CD4-positive, alpha-beta T cell treated with Interleukin-10 for 1 hour (primary cell): ENCODE measurements at places on chromosomes 3 and 15.

DNA sequence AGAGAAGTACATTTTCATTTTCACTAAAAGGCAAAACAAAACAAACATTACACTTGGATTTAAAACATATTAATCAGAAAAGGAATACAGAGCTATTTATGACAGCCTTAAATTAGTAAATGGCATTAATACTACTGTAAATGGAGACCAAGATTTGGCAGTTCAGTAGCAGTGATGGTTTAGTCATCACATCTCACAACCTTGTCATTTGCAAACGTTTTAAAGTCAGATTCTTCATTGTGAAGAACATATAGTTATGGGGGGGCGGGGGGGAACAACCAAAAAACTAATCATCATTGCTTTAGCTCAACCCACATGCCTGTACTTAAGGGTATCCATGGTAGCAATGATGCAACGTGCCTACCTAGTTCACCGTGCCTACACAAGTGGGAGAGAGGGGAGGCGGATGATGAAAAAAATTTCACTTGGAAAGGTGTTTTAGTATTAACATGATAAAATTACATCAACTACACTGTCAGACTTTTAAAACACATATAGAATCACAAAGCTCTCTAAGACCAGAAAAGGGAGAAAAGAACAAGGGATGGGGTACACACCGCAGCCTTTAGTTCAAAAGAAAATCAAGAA is 40.1 kb downstream of the DLG1 start:
- DNase-seq: no peak

DNA sequence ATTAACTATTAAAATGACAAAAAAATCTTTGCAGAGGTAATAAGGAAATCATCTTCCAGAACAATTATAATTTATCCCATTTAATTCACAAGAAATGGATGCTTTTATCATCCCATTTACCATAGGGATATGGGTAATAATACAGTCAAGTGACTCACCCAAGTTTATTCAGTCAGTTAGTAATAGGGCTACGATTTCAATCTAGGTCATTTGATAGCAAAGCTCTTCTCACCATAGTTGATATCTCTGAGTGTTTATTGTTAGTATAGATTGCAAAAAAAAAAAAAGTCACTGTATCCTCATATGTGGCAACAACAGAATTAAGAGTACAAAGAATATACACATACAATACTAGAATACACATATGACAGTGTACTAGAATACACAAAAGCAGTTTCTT is 797.1 kb downstream of the ROBO1 start:
- DNase-seq: no peak

- no peak for DNase-seq
These were observed 88.6 kb downstream of the RYK start for GRCh38 chr3:134161898-134162615.

DNA sequence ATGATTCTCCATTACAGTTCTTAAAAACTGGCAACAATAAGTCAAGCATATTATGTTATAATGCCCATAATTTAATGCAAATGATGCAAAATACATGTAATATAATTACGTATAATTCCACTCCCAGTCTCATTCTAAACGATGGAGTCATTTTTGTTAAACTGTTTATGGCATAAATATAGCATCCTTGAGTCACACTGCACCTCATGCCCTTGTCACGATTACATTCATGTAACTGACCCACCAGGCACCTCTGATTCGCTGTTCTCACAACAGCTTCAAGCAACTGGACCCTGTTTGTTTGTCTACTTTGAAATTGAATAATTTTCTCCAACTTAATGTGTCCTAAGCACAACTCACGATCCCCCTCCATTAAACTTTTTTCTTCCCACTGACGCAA is 148.0 kb upstream of the LRTM1 start:
- no peak for DNase-seq

DNA sequence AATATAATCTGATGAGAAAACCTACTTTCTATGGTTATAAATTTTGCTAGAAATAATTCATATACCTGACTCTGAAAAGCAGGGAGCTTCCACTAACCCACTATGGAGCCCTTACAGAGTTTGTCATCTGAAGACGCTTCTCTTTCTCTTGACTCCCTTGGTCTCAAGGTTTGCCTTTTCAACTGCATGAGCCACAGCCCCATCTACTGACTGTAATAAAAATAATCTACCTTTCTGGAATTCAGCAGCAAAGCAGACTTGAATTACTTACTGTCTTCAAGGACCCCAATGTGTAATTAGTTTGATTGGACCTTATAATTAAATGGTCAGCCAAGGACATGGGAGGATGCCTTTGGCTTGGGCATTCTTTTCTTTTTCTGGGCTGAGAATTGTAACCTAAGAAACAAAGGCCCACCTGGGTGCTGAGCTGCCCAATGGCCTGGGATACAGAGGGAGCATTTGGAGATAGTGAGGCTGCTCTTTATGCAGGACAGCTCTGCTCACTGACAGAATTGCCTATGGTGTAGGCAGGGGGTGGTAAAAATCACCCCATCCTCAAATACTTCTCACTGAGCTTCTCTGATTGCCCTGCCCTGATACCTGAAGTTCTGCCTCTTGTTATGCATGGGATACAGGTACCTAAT is 178.6 kb upstream of the TRIM42 start:
- DNase-seq: no peak

GRCh38 chr3:178525251-178525650 is 11.0 kb upstream of the KCNMB2 start:
- no peak for DNase-seq

DNA sequence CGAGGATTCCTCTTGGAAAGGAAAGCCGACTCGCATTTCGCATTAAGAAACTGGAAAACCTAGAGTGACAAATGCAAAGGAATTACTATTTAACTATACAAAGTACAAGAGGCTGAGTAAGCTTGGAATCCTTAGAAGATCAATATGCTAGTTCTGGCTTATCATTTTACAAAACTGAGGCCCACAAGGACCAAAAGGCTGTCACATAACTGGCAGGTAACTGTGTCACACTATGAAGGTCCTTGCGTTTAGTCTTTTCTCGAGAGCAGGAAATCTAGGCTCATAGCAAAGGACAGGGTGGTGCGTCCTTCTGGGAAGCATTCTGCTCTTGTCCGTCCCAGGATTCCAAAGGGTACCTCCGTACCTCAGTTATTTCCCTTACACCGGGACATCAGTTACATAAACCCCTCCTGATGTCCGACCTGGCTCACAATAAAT is 629 bp downstream of the RPL24 start:
- no peak for DNase-seq

DNA sequence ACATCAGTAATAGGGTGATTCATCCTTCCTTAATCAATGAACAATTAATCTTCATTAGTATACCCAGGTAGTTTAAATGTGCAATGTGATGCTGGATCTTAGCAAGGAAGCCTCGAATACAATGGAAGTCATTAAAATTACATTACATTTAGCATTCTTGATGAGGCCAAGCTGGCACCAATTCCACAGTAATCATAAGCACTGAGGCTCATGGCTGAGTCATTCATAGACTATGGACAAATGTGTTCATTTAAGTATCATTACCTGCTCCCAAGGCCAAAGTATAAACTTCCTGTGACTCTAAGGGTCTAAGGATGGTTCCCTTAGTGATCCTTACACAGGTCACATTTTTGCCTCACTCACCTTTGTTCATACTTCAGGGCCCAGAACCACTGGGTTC is 266.4 kb upstream of the CDIN1 start:
- no peak for DNase-seq

GRCh38 chr3:179697736-179698332 is 45.0 kb downstream of the USP13 start:
- no peak for DNase-seq

DNA sequence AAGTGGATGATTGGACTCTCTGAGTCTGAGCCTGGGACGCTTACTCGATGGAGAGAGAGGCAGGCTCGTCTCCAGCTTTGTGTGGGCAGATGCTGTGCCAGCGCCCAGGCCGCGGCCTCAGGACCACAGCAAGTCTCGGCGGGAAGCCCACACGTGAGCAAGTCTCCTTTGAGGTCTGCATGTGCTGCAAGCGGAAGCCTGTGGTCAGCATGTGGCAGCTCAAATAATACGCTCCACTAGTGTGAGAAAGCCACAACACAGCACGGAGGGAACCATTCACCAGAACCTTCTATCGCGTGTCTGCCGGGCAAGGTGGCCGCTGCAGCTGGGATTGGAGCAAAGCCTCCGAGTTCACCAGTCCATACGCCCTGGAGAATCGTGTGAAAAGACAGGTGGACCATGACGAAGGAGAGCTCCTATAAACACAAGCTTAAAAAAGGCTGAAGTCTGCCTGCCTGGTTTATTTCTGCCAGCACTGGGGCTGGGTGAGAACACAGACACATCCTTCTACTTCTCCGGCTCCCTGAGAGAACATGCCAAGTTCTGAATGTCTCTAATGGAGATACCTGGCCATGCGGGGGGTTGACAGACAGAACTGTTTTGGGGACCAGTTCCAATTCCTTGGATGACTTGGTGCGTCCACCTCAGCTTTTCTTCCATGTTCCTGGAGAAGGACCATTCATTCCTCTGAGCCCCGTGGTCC is 82.0 kb upstream of the LRIG1 start:
- peak; percentile 66 for DNase-seq

DNA sequence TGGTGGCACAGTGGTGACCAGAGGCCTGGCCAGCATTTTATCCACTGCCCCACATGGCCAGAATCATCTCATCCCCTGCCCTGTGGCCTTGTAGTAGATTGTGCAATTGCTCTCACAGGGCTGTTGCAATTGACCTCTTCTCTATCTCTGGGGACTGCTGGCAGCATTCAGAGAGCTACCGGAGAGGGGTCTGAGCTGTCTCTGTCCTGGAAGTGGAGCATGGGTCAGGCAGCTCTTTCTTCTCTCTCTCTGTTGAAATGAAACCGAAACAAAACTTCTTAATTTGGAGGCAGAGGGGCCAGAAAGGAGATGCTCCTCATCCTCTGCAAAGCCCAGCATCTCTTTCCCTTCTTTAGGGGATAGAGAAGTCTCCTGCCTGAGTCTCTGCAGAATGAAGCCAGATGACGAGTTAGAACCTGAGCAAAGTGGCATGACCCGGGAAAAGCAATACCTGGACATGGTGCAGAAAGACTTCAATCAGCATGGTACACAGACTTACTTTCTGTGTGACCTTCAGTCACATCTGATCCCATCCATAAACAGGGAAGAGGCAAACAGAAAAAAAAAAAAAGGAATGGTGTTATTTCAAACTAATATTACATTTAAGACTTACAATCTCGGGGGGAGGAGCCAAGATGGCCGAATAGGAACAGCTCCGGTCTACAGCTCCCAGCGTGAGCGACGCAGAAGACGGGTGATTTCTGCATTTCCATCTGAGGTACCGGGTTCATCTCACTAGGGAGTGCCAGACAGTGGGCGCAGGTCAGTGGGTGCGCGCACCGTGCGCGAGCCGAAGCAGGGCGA is 144.5 kb upstream of the BCL6 start:
- DNase-seq: no peak

GRCh38 chr3:169383770-169384169 is 279.7 kb downstream of the MECOM start:
- no peak for DNase-seq

- DNase-seq: no peak
These were observed 334.1 kb upstream of the GRM7 start for GRCh38 chr3:6526861-6527260.

GRCh38 chr15:43376017-43376705 is 5.3 kb downstream of the TUBGCP4 start:
- peak; percentile 55 for DNase-seq

GRCh38 chr15:90376789-90377188 is 11.3 kb upstream of the IQGAP1 start:
- peak; percentile 82 for DNase-seq

- no peak for DNase-seq
These were observed 25.2 kb downstream of the RAB5A start for GRCh38 chr3:19972054-19972453.

- DNase-seq: peak; percentile 26
These were observed 78.8 kb downstream of the AAGAB start for GRCh38 chr15:67175643-67176071.

- no peak for DNase-seq
These were observed 633.1 kb upstream of the TBL1XR1 start for GRCh38 chr3:177830411-177830849.

DNA sequence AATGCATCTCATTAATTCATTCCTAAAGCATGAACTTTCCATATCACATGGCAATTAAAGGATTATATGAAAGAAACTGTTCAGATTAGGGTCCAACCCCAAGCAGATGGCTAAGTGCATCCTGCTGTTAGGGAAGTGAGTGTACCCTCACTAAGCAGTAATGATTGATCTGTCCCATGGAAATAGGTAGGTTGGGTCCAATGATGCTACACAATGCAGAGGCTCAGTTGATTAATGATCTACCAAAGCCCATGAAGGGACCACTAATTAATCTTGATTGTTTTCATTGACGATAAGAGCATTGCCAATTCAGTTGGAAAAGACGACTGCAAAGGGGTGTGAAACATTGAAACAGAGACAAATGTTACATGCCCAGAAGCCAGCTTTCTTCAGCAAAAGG is 194.5 kb upstream of the LRTM1 start:
- DNase-seq: no peak

- DNase-seq: no peak
These were observed 48.8 kb downstream of the CCR3 start for GRCh38 chr3:46291046-46291445.

DNA sequence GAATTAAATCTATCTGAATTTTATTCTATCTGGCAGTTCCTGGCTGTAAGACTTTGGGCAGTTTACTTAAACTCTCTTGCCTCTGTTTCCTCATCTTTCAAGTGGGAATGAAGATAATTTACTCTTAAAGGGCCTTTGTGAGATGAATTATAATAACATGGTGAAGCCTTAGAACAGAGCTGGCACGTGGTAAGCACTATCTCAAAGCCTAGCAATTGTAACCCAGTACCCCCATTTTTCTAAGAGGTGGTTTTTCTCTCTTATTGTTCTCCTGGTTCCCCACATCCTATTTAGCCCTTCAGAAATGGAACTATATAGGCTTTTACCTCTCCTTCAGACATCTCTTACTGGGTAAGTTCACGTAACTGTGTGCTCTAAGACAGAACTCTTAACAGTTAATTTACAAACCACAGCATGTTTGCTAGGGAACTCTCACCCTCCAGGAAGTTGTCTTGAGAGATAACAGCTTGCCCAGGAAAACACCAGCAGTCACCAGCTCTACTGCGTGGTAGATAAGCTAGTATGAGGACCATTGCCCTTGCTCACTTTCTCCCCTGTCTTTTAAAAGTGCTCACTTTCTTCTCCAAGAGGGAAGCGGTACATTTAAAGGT is 12.3 kb upstream of the CRBN start:
- peak; percentile 45 for DNase-seq

DNA sequence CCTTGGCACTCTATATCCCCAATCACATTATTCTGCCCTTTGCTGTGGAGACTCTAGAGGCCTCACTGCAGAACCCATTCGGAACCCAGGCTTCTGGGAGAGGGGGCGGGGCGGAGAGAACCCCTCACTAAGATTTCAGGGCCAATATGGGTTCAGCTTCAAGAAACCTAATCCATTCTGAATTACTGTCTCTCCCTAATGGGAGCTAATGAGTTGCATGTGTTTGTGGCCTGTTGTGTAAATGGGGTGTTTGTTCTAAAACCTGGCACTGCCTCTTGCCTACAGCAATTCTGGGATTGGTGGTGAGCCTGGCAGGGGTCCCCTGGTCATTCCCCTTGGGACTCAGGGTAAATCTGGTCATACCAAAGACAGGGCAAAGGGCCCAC is 605 bp upstream of the RASL12 start:
- DNase-seq: no peak

- peak; percentile 2 for DNase-seq
These were observed 56.3 kb upstream of the FSTL1 start for GRCh38 chr3:120506828-120507774.

GRCh38 chr3:134877788-134878187 is 82.7 kb downstream of the EPHB1 start:
- DNase-seq: no peak
